ENCODE measurements at places on chromosomes 1 and 21.

DNA sequence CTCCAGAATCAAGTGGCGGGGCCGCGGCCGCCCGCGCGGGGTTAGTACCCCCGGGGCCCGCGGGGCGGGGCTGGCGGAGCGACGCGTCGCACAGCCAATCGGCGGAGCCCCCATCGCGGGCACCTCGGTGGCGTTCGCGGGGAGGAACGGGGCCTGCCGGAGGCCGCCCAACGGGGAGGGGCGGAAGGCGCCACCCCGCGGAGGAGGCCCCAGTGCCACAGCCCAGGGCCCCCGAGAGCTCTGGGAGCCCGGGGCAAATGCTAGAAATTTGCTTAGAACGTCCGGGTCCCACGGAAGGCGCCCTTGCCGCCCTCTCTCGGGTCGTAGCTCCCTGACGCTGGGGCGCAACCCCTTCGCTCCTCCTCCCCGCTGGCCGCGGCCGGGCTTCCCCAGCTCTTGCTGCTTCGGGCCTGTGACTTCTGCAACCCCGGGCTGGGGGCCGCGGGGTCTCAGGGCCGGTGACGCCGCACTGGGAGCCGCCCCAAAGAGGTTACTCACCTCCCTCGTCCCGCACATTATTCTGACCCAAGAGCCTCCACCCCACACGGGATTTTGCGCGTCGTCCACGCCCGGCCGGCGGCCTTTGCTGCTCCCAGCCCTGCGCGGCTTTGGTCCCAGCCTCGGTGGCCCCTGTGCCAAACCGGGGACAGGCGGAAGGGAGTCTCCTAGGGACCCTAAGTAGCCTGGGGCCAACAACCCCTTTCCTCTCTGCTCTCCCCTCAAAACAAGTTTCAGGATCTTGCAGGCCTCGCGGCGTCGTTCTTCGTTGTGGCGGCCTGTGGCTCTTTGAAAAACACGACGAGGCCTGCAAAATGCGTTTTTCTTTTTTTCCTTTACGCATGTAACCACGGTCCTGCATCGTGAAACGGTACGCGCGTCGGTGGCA is at the start of gene RUNX3:
TSS of gene RUNX3 (minus strand) at position 17 of the 886 bp plus-strand sequence. CDS start 408 bp downstream, outside the sequence.
- peak; percentile 80 for DNase-seq

GRCh38 chr1:204709960-204710912 is 24.7 kb upstream of the LRRN2 start:
- DNase-seq = no peak

DNA sequence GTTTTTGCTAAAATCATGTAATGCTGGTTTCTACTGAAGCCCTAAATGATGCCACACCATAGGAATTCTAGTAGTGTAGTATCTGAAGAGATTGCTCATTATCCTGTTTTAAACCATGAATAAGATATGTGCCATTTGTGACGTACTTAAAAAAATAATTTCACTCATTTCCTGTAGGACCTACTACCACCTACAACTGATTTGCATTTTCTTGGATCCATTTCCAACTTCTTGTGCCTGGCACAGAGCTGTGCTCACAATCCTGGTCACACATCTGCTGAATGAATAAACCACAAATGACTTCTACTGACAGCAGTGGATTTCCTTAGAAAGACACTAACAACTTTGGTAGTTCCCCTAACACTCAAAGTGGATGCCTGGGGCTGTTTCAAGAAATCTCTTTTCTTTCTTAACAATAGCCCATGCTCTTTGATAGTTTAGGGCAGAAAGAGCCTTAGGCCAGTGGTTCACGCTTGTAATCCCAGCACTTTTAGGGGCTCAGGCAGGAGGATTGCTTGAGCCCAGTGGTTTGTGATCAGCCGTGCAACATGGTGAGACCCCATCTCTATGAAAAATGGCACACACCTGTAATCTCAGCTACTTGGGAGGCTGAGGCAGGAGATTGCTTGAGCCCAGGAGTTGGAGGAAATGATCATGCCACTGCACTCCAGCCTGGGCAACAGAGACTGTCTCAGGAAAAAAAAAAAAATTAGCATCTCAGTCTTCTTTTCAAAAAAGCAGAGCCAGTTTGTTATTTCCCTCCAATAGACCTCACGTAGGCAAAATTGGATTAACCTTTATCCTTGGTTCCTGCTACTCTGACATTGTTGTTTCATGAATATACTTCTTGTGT is 13.0 kb upstream of the BATF3 start:
- no peak for DNase-seq

- DNase-seq = no peak
Measured at GRCh38 chr1:27216466-27216865, 18.0 kb upstream of the WDTC1 start.

DNA sequence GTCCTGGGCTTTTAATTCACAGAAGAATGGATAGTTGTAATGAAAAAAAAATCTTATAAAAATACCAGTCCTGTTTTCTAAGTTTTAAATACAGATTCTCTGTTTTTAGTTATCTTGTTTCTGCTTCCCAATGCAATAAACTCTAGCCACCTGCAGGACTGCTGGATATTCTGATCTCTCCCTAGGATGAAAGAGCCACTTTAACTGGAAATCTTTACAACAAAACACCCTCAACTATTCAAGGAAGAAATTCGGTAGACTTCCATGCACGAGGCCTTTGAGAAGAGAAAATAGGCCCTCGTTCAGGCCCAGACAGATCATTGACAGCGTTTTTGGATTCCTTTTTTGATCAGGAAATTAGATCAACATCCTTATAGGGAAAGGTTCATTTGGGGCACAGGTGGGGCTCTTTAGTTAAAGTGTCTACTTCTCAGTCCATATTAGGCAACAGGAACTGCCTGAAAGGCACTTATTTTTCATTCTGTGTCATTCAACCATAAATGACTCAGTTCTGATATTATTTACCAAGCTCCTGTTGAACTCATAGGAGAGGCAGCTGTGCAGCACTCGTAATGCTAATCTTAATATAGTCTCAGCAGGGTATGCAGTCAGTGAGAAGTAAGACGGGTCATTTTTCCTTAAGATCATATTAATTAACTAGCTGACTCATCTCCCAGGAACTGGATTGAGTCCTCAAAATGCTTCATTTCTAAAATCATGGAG is 71.1 kb upstream of the ERRFI1 start:
- DNase-seq = no peak

- no peak for DNase-seq
Measured at GRCh38 chr1:93549811-93550210, 101.9 kb downstream of the FNBP1L start.

GRCh38 chr21:39531840-39532239 is 80.1 kb downstream of the SH3BGR start:
- no peak for DNase-seq

DNA sequence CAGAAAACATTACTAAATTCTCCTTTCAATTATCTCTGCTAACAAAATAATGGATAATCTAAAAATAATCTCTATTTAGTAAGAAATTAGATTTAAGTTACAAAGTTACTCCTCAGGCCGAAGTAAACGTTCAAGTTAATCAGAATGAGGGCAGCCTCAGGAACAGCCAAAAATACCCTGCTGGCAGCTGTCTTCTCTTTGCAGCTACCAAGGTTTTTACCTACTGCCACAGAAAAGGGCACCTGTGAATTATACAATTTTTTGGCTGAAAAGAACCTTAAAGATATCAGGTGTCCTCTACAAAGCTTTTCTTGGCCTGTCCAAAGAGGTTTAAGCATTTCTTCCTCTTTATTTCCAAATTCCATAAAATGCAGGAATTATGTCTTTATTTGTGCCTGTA is 84.4 kb downstream of the AKT3 start:
- DNase-seq = no peak

GRCh38 chr1:219050086-219050821 is 123.4 kb upstream of the LYPLAL1 start:
- no peak for DNase-seq

DNA sequence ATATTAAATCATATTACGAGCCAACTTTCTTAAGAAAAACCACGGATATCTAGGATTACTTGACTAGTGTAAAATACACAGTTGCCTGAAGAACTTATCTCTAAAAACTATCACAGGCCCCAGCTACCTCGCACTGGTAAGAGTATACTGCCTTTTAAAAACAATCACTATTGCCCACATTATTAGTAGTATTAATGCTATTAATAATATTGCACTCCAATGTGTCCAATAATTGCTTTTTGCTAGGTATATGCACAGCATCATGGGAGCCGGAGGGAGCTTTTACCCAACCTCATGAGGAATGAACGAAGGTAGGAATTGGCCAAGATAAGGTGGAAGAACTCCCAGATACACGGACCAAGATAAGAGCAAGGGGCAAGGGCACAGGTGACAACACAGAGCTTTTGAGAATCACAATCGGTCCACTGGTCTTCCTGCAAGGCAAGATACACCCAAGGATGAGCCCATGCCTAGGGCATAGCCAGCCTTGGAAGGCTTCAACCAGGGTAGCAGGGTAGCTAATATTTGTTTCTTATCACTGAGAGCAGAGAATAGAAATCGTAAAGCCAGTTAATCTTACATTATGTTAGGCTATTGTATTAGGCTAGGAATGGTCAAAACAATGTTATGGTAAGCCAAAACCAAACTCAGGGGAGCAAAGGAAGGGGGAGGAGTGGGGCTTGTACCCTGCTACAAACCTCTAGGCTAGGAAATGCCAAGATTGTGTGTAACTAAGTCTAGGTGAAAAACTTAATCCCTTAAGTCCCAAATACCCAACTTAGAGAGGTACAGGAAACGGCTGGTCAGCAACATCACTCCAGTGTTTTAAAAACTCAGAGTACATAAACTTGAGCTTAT is 9.4 kb downstream of the GLUL start:
- DNase-seq = no peak

- DNase-seq = no peak
Measured at GRCh38 chr1:78497201-78497600, 6.4 kb downstream of the PTGFR start.

- peak; percentile 55 for DNase-seq
Measured at GRCh38 chr1:193070386-193070753, 11.0 kb downstream of the RO60 start.

DNA sequence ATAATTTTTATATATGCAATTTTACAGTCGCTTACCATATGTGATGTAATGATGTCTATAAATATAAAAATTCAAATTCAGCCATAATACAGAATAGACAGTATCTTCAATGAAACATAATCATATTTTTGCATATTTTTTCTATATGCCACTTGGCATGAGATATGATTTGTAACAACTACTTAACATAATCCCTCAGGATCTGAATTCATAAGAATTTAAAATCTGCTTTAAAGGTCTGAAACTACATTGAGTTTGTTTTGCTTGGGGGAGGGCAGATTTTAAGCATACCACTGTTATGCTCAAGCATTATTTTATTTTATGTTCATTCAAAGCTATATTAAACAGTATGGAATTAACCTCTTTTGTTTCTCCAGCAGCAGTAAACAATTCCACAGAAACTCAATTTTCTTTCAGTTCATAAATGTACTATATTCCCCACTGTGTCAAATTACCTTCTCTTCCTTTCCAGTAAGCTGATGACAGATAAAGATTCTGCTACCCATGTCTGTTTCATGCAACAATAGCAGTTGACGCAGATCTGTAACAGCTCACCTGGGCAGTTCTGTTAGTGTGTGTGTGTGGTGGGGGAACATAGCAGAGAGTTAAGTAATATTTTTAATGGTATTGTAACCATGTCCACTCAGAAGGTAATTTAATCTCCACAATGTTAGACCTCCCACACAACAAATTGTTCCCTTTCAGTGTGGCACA is 224.8 kb downstream of the NTNG1 start:
- no peak for DNase-seq

DNA sequence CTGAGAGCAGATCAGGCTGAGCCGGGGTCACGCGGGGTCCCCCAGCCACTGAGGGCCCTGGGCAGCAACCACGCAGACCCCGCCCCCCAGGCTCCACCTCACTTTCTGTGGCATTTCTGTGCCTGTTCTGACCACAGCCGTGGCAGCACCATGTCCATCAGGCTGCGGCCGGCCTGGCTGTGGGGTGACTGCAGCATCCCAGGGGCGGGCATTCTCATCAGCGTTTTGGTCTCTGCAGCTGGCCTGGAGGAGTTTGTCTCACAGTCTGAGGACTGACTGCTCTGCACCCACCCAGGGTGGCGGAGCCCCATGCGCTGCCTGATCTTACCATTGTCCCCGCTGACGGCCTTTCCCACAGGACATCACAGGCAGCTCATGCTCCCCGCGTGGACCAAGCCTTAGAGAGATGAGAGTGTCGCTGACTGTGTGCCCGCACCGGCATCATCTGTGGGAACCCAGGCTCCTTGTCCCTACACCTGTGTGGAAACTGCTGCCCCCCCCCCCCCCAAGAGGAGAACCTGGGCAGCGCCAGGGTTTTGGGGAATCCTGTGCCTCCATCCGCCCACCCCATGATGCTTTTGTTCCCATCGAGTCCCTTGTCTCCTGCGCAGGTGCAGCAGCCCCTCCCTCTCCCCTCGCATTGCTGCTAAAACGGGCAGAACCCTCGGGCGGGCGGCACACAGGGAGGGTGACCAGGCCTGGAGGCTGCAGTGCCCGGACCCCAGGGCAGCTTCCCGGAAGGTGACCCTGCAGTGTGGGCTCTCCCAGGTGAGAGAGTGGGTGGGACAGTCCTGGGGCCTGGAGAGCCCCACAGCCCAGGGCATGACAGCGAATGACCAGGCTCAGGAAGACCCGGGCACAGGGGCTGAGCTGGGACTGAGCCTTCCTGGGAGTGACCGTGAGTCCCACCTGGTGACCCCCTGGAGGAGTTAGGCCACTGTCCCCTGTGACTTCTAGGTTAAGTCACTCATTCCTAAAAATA is 1.8 kb downstream of the KRTAP10-1 start:
- DNase-seq = no peak

GRCh38 chr1:243883551-243883950 is 33.5 kb upstream of the AKT3 start:
- DNase-seq = no peak

DNA sequence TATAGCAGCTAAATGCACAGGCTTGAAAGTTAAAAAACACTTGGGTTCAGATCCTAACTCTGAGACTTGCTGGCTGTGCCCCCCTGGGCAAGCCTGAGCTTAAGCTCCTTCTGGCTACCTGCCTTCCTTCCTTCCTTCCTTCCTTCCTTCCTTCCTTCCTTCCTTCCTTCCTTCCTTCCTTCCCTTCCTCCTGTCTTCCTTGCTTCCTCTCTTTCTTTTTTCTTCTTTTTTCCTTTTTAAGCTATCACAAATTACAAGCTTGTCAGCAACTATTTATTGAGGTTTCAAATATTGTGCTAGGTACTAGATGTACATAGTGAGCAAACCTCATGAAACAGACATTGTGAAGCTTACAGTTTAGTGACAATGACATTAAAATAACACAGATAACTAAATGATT is 15.1 kb downstream of the SGIP1 start:
- DNase-seq = no peak

- no peak for DNase-seq
Measured at GRCh38 chr1:31790140-31790539, 25.7 kb downstream of the SPOCD1 start.

- no peak for DNase-seq
Measured at GRCh38 chr21:39874759-39875158, 7.5 kb downstream of the PCP4 start.

DNA sequence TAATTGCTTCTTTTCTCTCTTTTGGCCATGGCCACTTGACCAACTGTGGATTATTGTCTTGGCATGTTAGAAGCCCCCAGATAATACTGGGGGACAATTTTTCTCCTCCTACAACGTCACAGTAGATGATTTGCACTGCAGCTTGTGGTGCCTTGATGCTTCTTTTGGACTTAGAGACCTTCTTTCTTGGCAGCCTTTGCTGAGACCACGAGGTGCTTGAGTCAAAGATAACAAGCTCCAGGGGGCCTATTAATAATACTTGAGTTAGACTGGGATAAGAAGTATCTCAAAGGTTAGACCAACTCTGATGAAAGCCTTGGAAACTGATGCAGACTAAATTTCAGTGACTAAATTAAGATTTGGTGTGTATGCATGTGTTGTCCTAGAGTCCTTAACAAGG is 3.2 kb downstream of the PPP1R12B start:
- DNase-seq = peak; percentile 71

GRCh38 chr1:174008979-174009378 is 13.2 kb downstream of the RC3H1 start:
- peak; percentile 20 for DNase-seq
